ENCODE measurements at places on chromosomes 5 and 9.
A peak's percentile ranks its signal among the peaks of the same experiment; 100 is the strongest.

DNA sequence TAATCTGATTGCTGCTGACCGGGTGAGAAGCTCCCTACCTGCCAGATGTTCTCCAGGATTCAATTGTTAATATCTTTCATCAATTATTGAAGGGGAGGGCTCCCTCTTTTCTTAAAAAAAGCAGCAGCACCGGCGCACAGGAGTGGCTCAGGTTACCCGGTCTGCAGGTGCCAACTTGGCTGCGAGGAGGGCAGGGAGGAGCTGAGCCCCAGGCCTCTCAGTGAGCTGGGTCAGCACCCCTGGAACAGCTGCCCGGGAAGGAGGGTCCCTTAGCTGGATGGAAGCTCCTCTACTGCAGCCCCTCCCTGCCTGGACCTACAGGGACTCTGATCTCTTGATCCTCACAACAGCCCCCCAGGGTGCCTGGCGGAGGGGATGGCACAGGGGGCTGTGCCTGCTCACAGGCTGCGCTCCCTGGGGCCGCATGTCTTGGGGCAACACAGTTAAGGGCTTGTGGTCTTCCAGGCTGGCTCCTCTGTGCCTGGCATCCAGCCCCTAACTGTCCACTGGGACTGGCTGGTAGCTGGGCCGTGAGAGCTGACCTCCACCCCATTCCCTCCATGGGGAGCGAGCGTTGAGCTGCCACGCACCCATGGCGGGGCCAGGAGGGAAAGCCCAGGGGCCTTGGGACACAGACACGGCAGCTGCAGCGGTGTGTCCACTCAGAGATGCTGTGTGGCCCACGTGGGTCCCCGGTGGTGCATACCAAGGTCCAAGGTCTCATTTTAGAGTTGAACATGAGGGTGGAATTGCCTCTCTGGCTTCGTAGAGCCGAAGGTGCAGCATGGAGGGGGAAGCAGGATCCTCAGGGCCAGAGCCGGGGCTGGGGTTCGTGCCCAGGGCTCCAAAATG, 28.6 kb upstream of the TMEM250 start:
- DNase-seq = no peak

DNA sequence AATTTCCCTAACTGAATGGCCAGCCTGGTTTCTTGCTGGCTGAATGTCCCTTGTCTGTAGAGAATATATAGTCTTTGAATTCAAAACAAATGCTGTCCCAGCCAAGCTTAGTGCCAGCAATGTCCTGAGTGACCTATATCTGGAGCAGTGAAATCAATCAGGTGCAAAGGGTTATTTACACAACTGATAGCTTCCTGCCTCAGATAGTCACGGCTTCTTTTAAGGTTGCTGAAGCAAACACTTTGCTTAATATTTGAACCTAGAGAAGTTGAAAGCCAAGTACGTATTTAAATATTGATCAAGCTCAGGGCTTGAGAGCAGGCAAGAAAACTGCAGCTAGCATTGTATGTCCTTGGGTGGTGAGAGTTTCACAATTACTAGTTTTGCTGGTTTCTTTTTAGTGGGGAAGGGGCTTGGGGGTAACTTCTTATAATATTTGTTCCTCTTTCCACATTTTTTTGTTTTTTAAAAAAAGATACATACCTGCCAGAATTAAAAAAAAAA, 2.0 kb upstream of the ARHGEF28 start:
- no peak for DNase-seq

DNA sequence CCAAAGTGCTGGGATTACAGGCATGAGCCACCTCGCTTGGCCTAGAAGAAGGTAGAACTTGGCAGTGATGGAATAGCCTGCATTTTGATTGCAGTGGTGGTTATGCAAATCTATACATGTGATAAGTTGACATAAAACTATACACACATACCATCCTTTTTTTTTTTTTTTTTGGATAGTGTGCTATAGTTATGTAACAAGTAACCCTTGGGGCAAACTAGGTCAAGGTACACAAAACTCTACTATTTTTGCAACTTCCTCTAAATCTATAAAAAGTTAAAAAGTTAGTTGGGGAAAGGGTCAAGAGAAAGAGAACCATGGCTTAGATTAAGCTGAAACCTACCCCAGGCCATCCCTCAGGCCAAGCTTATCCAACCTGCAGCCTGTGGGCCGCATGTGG, 11.1 kb downstream of the TRIM14 start:
- DNase-seq = no peak

GRCh38 chr9:95131023-95131943, 186.2 kb downstream of the FANCC start:
- DNase-seq = peak; percentile 3

- DNase-seq = no peak
Measured at GRCh38 chr9:127915801-127916719, 781 bp downstream of the ST6GALNAC4 start.

DNA sequence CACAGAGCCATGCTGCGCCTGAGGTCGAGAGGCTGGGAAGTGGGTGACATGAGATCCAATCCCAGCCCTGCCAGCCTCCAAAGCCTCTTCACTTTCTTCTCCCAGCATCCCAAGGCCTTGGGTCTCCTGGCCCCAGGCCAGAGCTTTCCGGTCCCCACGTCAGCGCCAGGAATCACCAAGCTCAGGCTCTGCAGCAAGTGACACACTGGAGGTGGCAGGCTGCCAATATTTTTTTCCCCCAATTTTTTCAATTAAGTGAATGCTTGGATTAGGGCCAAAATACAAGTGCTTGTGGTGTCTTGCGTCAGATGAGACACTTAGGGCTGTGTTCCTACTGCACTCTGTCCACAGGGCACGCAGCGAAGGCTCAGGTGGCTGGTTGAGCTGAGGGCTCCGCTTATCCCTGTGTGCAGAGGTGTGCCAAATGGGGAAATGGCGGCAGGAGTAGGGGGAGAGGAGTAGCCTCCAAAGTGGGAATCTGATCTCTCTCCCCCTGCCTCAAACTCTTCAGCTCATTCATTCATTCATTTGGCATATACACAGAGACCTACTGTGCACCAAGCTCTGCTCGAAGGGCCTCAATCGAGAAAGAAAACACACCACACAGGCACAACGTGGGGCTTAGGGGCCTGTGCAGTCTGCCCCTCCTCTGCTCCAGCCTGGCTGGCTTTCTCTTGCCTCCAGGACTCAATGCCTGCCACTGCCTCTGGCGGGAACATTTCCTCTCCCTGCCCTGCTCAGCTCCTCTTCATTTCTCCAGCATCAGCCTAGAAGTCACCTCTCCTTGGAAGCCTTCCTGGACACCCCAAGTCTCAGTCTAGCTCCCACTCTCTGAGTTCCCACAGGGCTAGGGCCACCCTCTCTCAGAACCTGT, 16.6 kb downstream of the SH3PXD2B start:
- DNase-seq = no peak

- no peak for DNase-seq
Measured at GRCh38 chr5:172564188-172564587, 76.9 kb upstream of the NEURL1B start.

GRCh38 chr5:57383093-57383861, 99.3 kb downstream of the ACTBL2 start:
- peak; percentile 1 for DNase-seq

DNA sequence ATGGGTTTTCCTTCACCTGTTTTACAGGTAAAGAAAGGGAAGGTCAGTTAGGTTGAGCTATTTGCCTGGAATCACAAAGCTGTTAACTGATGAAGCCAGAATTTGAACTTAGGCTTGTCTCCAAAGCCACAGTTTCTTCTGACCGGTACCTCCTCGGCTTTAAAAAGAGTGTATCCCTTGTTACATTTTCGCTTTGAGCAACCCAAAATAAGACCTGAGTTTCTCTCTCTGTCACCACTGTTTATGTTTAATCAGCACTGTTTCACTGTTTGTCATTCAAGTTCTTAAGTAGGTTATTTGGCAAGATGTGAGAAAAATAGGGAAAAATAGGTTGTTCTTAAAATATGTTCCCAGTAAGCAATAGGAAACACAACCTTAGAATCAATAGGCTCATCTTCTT, 84.6 kb downstream of the VCAN start:
- no peak for DNase-seq

- DNase-seq = no peak
Measured at GRCh38 chr9:114789006-114789405, 16.8 kb downstream of the TNFSF15 start.

DNA sequence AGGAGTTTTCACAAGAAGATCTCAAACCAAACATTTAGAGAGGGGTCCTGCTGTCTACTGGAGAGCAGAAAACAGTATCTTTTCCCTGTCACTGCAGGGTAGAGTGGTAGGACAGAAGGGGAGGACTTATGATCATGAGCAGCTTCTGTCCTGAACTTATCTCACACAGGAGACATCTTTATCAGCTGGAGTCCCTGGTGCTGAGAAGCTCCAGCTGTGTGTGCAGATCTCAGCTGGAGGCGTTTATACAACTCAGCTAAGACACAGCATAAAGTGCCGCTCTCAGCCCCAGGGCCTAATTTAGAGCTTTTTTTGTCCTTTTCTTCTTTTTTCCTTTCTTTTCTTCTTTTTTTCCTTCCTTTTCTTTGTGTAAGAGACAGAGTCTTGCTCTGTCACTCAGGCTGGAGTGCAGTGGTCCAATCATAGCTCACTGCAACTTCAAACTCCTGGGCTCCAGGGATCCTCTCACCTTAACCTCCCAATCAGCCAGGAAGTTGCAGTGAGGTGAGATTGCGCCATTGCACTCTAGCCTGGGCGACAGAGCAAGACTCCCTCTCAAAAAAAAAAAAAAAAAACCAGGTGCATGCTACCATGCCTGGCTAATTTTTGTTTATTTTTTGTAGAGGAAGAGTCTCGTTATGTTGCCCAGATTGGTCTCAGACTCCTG, 31.9 kb downstream of the CCDC125 start:
- DNase-seq = no peak

DNA sequence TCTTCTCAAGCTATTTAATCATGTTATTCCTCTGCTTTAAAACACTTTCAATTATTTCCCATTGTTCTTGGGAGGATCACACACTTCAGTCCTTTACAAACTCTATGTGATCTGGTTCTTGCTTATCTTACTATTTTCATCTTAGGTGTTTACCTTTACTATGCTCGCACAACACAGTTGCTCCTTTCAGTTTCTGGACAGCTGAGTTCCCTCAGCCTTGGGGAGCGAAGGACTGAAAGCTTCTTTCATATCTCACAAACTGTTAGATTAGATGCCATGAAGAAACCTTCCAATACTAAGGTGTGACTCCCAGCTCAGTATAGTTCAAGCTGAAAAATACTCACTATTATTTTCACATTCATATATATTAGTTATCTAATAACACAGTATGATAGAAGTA, 117.9 kb downstream of the CDC42SE2 start:
- DNase-seq = no peak

- DNase-seq = no peak
Measured at GRCh38 chr5:34756781-34757624, 82.0 kb upstream of the TTC23L start.
